ENCODE measurements at places on chromosomes 13 and 19. TPM values are rescaled to one million over a fixed set of nuclear protein-coding genes. Genes with fewer than 3 reads are reported as not detected.
A peak's percentile ranks its signal among the peaks of the same experiment; 100 is the strongest.

GRCh38 chr19:6528544-6529121, 2.2 kb upstream of the TNFSF9 start:
- H3K36me3 ChIP-seq = no peaks in the 10 kb centered on the region
- no peak overlapping the region for H3K4me3 ChIP-seq
- H3K4me1 ChIP-seq = no peaks in the 10 kb centered on the region

DNA sequence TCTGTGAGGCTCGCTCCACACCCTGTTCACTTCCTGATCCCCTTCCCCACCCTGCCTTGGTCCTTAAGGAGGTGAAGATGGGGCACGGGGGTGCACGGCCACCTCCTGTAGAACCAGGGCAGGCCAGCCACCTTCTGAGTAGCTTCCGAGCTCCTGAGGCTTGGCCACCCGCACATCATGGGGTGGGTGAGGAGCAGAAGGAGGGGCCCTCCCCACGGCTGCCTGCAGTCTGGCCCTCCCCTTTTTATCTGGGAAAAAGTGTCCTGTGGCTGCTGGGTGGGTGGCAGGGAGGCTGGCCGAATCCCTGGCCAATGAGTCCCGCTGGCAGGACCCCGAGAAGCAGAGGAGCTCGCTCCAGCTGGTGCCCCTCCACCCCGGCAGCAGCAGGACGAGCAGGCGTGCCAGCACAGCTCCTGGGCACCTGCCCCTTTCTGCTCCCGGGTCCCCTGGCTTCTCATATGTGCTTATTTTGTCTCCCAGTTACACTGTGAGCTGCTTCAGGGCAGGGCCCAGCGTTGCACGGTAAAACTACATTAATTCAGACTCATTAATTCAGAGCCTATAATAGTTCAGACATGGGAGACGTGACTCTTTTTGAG, 135.0 kb downstream of the KDM4B start:
- H3K4me3 ChIP-seq = no peak overlapping the region
- peaks cover 12% of the 10 kb centered on the region for H3K4me1 ChIP-seq
- no peak for DNase-seq
- no peaks in the 10 kb centered on the region for H3K27me3 ChIP-seq
- H3K27ac ChIP-seq = no peak overlapping the region

- DNase-seq = no peak
- H3K36me3 ChIP-seq = no peaks in the 10 kb centered on the region
- peaks cover 23% of the 10 kb centered on the region for H3K4me1 ChIP-seq
- H3K27me3 ChIP-seq = no peaks in the 10 kb centered on the region
- peak overlapping the region; percentile 12 for H3K4me3 ChIP-seq
- H3K27ac ChIP-seq = peak overlapping the region; percentile 86
Observed at GRCh38 chr19:46351241-46352041, 4.6 kb downstream of the PPP5C start.

GRCh38 chr19:33375837-33376159, 2.3 kb downstream of the CEBPG start:
- no peak for DNase-seq
- no peaks in the 10 kb centered on the region for H3K27me3 ChIP-seq
- peak overlapping the region; percentile 45 for H3K27ac ChIP-seq
- no peak overlapping the region for H3K4me3 ChIP-seq

The PROZ gene
- not detected for total RNA-seq

The SERPINE3 gene
- 0.73 TPM for total RNA-seq

DNA sequence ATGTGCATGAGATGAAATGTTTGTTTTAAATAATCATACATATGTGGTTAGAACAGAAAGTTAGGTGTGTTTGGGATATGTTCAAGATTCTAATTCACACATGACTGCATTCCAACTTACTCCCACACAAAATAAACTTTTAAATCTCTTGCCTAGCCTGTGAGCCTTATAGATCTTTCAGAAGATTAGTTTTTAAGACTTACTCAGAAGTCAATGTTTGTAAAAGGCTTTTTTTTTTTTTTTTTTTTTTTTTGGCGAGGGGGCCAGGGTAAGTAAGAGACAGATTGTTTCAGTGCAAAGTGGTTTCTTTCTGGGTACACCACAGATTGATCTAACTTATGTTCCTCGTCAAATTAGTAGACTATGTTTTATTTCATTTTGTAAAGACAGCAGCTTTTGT, 39.1 kb downstream of the GPR180 start:
- H3K27ac ChIP-seq = no peak overlapping the region
- H3K27me3 ChIP-seq = no peaks in the 10 kb centered on the region
- no peaks in the 10 kb centered on the region for H3K4me1 ChIP-seq
- DNase-seq = no peak

GRCh38 chr13:101875091-101875490, 422.6 kb downstream of the ITGBL1 start:
- H3K36me3 ChIP-seq = peaks cover 4% of the 10 kb centered on the region
- DNase-seq = no peak
- no peak overlapping the region for H3K27ac ChIP-seq
- no peaks in the 10 kb centered on the region for H3K4me1 ChIP-seq
- H3K4me3 ChIP-seq = no peak overlapping the region
- no peaks in the 10 kb centered on the region for H3K27me3 ChIP-seq

DNA sequence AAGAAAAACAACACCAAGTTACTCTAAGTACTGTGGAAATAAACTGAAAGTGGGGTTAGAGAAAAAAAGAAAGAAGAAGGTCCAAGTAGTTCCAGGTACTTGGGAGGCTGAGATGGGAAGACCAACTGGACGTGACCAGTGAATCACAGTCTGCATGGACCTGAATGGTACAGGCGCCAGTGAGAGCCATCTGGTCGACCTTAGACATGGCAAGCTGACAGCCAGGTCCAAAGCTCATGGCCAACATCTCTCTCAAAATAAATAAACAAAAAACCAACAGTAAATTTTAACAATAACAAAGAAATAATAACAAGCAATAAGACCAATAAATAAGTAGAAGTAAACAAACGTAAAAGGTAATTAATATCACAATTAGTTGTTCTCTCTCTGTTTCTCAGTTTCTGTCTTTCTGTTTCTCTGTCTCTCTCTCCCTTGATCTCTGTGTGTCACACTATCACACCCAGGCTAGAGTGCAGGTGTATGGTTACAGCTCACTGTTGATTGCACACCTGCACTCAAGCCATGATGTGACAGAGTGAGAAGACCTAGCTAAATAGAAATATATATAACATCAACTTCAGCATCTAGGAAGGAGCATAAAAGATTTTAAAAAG, 31.6 kb upstream of the ZNF724 start:
- no peak overlapping the region for H3K27ac ChIP-seq
- no peaks in the 10 kb centered on the region for H3K4me1 ChIP-seq
- H3K36me3 ChIP-seq = no peaks in the 10 kb centered on the region

The ZNF264 gene
- 29.2 TPM for total RNA-seq

GRCh38 chr19:15112385-15112784, 5.2 kb downstream of the SYDE1 start:
- H3K27me3 ChIP-seq = no peaks in the 10 kb centered on the region
- no peak overlapping the region for H3K4me3 ChIP-seq
- no peak overlapping the region for H3K27ac ChIP-seq
- no peak for DNase-seq

The BEST2 gene
- total RNA-seq = not detected

- H3K4me3 ChIP-seq = no peak overlapping the region
- H3K4me1 ChIP-seq = no peaks in the 10 kb centered on the region
- DNase-seq = no peak
- no peaks in the 10 kb centered on the region for H3K36me3 ChIP-seq
- no peak overlapping the region for H3K27ac ChIP-seq
Observed at GRCh38 chr13:84038001-84038400, 155.7 kb upstream of the SLITRK1 start.

DNA sequence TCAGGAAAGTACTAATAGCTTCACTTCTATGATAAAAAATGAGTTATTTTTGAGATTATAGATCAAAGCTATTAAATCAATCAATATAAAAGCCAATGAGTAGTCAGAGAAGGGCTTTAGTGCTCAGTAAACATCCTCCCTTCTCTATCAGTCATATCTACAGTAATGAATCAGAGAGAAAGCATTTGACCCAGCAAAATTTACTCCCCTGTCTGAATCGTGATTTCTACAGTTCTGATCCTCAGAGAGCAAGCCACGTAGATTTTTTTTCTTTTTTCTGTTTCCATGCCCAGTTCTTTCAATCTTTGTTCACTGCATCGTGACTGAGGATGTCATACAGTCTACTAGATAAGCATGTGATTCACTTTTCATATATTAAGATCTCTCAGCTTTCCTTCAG, 16.2 kb upstream of the MBNL2 start:
- no peak for DNase-seq
- no peak overlapping the region for H3K4me3 ChIP-seq
- no peaks in the 10 kb centered on the region for H3K27me3 ChIP-seq
- no peak overlapping the region for H3K27ac ChIP-seq

The SIGLEC8 gene
- total RNA-seq = 2.3 TPM

- H3K4me3 ChIP-seq = no peak overlapping the region
- H3K27me3 ChIP-seq = no peaks in the 10 kb centered on the region
- peak overlapping the region; percentile 84 for H3K27ac ChIP-seq
- peak; percentile 67 for DNase-seq
- peaks cover 27% of the 10 kb centered on the region for H3K4me1 ChIP-seq
Observed at GRCh38 chr19:44951179-44952159, 3.7 kb upstream of the CLPTM1 start.

DNA sequence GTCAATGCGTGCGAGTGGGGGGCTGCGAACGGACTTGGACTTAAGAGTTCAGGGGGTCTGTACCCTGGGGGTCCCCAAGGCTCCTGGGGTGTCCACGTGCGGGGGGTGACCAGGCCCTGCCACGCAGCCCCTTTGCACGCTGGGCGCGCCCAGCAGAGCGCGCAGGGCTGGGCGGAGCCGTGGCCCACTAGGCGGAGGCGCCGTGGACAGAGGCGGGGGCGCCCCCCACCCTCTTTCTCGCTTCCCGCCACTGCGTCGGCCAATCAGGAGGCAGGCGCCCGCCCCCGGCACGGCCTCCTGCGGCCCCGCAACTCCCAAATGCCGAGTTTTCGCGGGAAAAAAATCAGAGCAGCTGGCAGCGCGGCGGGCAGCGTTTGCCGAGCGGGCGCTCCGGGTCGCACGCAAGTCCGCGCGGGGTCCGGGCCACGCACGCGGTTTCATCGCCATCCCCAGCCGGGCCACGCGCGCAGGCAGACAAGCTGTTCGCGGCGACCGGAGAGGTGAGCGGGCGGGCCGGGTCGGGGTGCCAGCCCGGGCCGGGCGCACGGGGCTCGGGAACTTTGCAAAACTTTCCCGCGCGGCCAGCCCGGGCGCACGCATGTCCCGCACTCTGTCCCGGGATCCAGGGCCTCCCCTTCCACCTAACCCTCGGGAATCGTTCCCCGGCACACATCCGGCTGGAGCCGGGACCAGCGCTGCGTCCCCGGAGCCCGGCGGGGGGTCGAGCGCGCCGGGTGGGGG, at the start of gene UHRF1:
Gene UHRF1, plus strand, starts transcription at position 346 of the 741 bp plus-strand sequence. CDS start 1,385 bp downstream, outside the sequence.
- H3K4me1 ChIP-seq = peaks cover 15% of the 10 kb centered on the region
- no peaks in the 10 kb centered on the region for H3K36me3 ChIP-seq
- no peak for DNase-seq
- H3K4me3 ChIP-seq = peak within 1 kb of the TSS; percentile 71

GRCh38 chr19:50147462-50148423, 15.3 kb downstream of the IZUMO2 start:
- peak overlapping the region; percentile 77 for H3K27ac ChIP-seq
- no peaks in the 10 kb centered on the region for H3K27me3 ChIP-seq
- peak; percentile 82 for DNase-seq
- H3K36me3 ChIP-seq = no peaks in the 10 kb centered on the region
- no peaks in the 10 kb centered on the region for H3K4me1 ChIP-seq

DNA sequence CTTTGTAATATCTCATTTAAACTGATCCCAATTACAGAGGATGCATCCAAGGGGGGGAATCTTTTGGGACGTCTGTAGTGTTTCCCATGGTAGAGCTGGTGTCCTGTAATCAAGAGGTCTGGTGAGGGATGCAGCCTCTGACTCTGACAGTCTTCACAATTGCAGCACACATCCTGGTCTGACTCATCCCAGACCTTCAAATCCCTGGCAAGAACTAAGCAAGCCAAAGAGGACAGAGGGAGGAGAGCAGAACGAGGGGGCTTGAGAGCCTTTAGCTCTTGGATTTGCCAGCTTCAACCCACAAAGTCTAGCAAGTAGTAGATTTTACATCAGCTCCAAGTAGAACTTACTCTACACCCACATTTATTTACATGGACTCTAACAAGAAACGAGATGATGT, 17.3 kb upstream of the FCGBP start:
- H3K27ac ChIP-seq = no peak overlapping the region
- no peaks in the 10 kb centered on the region for H3K27me3 ChIP-seq
- DNase-seq = no peak
- no peaks in the 10 kb centered on the region for H3K36me3 ChIP-seq

- H3K27ac ChIP-seq = no peak overlapping the region
- peaks cover 34% of the 10 kb centered on the region for H3K27me3 ChIP-seq
- DNase-seq = no peak
- H3K4me3 ChIP-seq = no peak overlapping the region
Observed at GRCh38 chr13:61410669-61411297, 4.9 kb downstream of the PCDH20 start.

- H3K4me3 ChIP-seq = no peak overlapping the region
- DNase-seq = no peak
- no peaks in the 10 kb centered on the region for H3K4me1 ChIP-seq
- no peaks in the 10 kb centered on the region for H3K36me3 ChIP-seq
Observed at GRCh38 chr19:8034178-8034525, 18.4 kb upstream of the CCL25 start.

DNA sequence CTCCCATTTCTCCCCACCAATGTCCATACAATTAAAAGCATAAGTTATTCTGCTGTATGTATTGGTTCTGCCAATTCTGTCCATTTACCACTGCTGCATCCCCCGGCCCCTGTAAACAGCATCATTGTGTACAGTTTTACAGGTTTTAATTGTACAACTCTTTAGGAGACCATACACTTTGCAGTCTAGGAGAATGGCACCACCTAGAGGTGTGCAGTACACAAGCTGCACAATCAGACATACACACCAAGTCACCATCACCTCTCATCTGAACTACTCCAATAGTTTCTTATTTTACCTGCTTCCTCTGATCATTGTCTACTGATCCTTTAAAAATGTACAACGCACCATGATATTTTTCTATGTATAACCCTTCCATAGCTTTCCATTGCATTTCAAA, 855.9 kb upstream of the KLHL1 start:
- DNase-seq = no peak
- no peaks in the 10 kb centered on the region for H3K36me3 ChIP-seq
- H3K27me3 ChIP-seq = no peaks in the 10 kb centered on the region
- no peaks in the 10 kb centered on the region for H3K4me1 ChIP-seq
- no peak overlapping the region for H3K27ac ChIP-seq

DNA sequence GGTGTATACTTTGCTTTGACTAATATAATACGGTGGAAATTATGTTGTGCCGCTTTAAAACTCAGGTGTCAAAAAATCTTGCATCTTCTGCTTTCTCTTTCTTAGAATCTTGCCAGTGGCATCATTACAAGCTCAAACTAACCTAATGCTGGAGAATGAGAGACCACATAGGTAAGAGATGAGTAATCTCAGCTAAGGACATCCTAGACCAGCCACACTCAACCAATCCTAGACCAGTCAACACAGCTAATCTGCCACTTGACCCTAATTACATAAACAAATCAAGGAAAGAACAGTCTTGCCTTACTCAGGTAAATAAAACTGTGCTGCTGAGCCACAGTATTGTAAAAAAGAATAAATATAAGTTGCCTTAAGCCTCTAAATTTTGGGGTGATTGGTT, 1323.9 kb upstream of the SPRY2 start:
- no peaks in the 10 kb centered on the region for H3K36me3 ChIP-seq
- H3K4me1 ChIP-seq = no peaks in the 10 kb centered on the region
- no peak for DNase-seq

The MBD3L2 gene
- total RNA-seq = not detected

GRCh38 chr13:22447132-22447886, 733.5 kb upstream of the SGCG start:
- H3K27ac ChIP-seq = no peak overlapping the region
- no peak for DNase-seq
- H3K27me3 ChIP-seq = no peaks in the 10 kb centered on the region
- H3K4me1 ChIP-seq = no peaks in the 10 kb centered on the region
- no peak overlapping the region for H3K4me3 ChIP-seq

GRCh38 chr13:40640845-40641458, 25.5 kb downstream of the FOXO1 start:
- H3K27ac ChIP-seq = no peak overlapping the region
- no peaks in the 10 kb centered on the region for H3K27me3 ChIP-seq
- H3K4me3 ChIP-seq = no peak overlapping the region
- no peak for DNase-seq
- no peaks in the 10 kb centered on the region for H3K36me3 ChIP-seq

All from breast epithelium (tissue), 4 donors.